ENCODE measurements at places on chromosomes 13 and 19. TPM values are rescaled to one million over a fixed set of nuclear protein-coding genes. Genes with fewer than 3 reads are reported as not detected.

Gene S1PR5
- total RNA-seq: 3.8 TPM

Gene FXYD3
- total RNA-seq: 1.0 TPM

Gene PODNL1
- 1.4 TPM for total RNA-seq

Gene KIR3DL1
- total RNA-seq: not detected

Gene DLL3
- total RNA-seq: 23.9 TPM

Gene ZNF285
- total RNA-seq: 2.6 TPM

Gene ACER1
- not detected for total RNA-seq

Gene RASGRP4
- 4.1 TPM for total RNA-seq

DNA sequence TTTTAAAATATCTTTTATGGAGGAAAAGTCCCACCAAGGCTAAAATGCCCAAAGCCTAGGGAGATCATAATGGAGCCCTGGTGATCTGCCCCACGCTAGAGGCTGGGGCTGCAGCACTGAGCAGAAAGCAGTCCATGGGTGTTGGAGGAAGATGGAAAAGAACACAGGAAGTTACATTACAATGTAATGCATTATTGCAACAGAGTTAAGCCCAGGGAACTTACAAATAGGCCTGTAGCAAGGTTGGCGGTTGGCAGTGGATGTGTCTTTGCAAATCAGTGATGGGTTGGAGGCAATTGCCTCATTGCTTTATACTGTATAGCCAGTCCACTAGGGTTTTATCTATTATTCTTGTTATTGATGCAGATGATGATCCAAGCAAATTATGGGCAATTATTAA, 399.9 kb downstream of the NDFIP2 start:
- DNase-seq: no peak

DNA sequence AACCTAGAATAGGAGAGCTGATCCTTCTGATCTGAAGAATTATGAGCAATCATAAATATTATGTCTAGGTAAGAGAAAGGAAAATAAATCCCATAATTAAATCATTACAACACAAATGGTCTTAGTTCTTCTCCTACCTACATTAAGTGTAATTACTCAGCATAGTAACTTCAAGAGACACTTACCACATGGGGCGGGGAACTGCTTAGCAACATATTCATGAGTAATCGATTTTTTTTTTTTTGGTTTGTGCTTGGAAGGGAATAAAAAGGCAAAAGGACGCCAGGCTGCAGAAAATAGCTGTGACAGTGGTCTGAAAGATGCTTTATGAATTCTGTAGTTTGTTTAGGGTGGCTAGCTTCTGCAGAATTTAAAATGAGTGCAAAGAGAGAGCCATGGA, 103.3 kb upstream of the HTR2A start:
- no peak for DNase-seq

DNA sequence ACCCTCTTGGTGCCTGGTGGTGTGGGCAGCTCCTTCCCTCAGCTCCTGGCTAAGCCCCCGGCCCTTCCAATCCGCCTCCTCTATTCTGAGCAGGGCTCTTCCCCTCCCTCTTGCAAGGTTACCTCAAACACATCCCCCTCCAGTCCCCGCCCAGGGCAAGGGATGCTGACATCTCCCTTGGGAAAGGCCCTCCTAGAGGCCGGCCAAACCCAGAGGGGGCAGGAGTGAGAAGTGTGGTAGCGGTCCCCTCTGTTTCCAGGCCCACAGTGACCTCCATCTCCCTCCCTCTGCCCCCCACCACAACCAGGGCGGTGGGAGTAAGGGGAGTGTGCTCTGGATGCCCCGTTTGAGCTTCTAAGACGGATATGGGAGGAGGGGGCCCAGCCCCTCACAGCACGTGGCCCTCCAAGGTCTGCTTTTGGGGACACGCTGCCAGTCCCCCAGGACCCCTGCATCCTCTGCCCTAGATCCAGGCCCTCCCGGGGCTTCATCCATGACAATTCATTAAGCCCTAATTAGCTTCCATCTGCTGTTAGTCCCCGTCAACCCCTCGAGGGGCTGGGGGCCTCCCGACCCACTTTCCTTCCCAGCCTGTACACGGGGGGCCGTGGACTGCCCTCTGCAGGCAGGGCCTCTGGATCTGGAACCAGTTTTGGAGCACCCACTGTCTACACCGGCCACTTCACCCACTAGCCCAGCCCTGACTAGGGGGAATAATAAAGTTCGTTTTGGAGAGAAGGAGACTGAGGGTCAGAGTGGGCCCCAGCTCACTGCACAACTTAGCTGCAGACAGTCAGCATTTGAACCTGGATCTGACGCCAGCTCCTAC, 2.3 kb downstream of the LINGO3 start:
- no peak for DNase-seq

DNA sequence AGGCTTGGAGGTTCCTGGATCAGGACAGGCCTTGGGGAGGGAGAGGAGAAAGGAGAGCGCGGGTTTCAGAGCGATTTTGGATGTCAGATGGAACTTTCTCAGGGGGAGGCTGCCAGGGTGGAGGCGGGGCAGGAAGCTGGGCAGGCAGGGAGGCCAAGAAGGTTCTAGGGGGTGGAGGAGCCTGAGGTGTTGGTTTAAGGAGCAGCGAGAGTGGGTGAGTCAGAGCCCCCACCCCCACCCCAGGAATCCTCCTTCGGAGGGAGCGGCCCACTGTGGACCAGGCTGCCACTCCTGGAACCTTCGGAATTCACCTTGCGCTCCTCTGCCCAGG, 15.9 kb upstream of the NOP53 start:
- peak; percentile 28 for DNase-seq

DNA sequence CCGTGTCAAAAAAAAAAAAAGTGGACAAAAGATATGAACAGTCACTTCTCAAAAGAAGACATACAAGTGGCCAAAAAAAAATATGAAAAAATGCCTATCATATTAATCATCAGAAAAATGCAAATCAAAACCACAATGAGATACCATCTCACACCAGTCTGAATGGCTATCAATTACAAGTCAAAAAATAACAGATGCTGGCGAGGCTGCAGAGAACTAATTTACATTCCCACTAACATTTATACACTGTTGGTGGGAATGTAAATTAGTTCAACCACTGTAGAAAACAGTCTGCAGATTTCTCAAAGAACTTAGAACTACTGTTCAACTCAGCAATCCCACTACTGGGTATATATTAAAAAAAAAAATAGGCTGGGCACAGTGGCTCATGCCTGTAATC, 26.5 kb upstream of the FOXO1 start:
- no peak for DNase-seq

- DNase-seq: no peak
Observed at GRCh38 chr19:29537181-29537580, 11.4 kb downstream of the VSTM2B start.

- peak; percentile 53 for DNase-seq
Observed at GRCh38 chr19:45368737-45369340, 1.5 kb downstream of the ERCC2 start.

- no peak for DNase-seq
Observed at GRCh38 chr13:110524541-110525257, 36.8 kb downstream of the RAB20 start.

- no peak for DNase-seq
Observed at GRCh38 chr13:94209117-94209516, 270.4 kb downstream of the DCT start.

- no peak for DNase-seq
Observed at GRCh38 chr13:94667190-94667589, 45.2 kb downstream of the SOX21 start.

- no peak for DNase-seq
Observed at GRCh38 chr13:25065974-25066770, 29.8 kb upstream of the PABPC3 start.

DNA sequence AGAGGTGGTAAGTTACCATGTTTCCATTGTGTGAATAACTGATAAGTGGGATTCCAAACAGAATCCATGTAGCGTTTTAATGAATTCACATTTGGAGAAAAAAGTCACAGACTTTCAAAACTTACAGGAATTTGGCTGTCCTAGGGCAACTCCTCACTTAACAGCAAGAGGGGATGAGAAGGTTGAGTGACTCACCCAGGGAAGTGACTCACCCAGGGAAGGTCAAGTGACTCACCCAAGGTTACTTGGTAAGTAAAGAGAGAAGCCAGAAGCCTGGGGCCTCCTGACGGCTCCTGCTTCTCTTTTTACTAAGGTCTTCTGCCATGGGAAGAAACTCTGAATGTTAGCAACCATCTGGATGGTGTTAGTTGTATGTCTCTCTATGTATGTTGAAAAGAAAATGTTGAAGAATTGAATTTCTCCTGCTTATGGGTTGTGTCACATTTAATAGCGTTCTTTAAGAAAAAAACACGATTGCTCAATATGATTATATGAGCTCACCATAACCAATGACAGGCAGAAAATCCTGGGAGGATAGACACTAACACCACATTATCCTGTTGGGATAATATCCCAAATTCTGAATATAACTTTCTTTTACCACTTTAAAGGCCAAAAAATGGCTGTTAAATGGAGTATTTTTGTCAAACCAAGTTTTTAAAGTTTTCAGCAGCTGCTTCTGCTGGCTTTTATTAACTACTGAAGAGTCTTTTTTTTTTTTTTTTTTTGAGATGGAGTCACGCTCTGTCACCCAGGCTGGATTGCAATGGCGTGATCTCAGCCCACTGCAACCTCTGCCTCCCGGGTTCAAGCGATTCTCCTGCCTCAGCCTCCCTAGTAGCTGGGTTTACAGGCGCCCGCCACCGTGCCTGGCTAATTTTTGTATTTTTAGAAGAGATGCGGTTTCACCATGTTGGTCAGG, 195.6 kb downstream of the GGACT start:
- no peak for DNase-seq

DNA sequence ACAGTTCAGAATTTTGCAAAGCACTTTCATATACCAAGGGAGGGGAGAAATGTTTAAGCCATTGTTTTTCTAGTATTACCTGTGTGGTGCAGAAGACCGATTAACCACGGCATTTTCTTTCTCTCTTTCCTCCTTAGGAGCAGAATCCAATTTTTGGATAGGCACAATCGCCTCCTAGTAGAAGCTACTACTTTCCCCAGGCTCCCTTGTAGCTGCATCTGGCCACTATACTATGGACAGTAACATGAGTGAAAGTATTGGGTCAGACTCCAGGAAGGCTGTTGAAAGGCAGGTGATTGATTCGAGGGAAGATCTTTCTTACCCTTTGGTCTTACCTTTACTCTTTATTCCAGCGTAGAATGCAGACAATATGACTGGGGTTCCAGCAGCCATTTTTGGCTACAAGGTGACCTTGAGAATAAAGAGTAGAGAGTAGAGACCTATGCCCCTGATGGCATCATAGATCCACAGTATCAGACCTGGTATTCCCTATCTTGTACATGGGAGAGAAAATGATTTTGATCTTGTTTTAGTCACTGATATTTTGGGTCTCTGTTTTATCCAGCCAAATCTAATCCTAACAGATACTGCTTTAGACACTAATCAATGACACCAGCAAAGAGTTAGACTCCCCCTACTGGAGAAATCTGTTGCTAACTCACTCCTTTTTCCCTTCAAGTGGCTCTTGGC, 77.0 kb downstream of the LRRC63 start:
- no peak for DNase-seq

DNA sequence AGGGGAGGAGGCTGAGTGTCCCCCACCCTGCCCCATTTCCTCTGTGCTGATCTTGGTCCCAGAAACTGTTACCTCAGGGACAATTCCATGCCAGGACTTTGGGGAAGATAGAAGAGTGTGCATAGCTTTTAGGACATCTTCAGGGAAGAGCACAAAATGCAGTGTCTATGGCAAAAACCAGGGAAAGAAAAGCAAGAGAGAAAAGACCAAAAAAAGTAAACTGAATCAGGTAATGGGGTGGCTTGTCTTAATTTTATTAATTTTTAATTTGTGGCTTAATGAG, 109.4 kb downstream of the NDFIP2 start:
- no peak for DNase-seq

DNA sequence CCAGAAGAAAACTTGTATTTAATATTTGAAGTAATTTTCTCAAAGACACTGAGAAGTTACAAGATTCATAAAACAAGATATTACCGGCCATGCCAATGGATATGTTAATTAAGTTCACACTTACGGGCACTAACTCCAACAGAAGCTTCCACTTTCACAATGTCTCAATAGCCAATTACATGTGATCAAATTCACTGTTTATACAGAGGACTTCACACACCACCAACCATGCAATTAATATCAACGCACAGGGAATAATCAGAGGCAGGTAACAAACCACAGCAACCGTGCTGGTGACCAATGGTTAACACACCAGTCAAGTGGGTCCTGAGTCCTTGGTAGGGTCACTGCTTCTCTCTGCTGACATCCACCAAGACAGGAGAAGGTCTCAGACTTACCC, 5.9 kb upstream of the ACOD1 start:
- no peak for DNase-seq

DNA sequence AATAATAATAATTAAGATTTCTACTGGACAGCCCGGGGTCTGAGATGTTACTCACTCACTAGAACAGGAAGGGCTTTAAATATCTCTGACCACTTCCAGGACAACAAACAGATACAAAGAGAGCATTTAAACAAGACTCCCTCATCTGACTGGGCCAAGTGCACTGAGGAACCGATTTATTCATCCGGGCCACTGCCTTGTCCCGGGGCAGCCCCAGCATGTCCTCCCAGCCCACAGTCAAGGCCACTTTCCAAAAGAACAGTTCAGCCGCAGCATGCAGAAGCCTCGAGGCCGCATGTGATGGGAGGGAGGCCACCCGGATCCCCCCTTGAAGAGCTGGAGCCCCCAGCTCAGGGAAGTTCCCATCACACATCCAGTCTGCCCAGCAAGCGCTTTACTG, 30.5 kb downstream of the MLLT1 start:
- no peak for DNase-seq

- DNase-seq: peak; percentile 95
Observed at GRCh38 chr19:20077791-20078463, at the start of gene ZNF90. Gene ZNF90 (plus strand): TSS chr19:20078000. CDS start chr19:20078133, 133 bp downstream.

DNA sequence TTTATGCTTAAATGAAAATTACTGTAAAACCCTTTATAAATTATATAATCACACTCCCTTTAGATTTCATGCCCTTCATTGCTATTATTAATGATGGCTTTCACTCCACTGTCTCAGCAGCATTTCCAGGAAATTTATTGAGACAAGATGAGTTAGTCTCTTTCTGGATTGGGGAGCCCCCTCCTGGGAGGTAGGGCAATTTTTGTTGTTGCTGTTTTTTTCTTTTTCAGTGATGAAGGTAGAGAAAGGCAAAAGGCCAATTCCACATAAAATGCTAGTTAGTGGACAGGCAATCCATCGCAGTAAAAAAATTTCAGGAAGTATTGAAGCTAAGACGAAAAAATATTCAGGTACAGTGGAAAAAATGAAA, 80.2 kb downstream of the TEX26 start:
- DNase-seq: no peak

DNA sequence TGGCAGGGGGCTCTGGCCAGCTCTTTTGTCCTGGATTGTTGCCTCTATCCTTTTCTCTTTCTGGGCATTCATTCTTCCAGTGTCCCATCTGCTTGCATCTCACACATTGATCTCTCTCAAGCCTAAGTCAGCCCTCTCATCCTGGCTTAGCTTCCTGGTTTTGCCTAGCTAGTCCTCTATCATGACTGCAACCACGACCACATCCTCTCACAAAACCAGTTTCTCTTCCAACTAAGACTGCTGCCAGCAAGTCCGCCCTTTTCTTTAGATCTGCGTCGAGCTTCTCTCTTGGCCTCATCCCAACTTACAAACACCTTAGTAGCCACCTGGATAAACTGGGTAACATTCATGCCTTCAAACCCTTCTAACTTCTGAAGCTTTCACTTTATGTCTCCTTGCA, 212.2 kb upstream of the HTR2A start:
- DNase-seq: no peak
